ENCODE measurements at places on chromosomes 4 and X. TPM values are rescaled to one million over a fixed set of nuclear protein-coding genes. Genes with fewer than 3 reads are reported as not detected.

- DNase-seq: no peak
Measured at GRCh38 chr4:6309777-6310176, 40.1 kb downstream of the WFS1 start.

DNA sequence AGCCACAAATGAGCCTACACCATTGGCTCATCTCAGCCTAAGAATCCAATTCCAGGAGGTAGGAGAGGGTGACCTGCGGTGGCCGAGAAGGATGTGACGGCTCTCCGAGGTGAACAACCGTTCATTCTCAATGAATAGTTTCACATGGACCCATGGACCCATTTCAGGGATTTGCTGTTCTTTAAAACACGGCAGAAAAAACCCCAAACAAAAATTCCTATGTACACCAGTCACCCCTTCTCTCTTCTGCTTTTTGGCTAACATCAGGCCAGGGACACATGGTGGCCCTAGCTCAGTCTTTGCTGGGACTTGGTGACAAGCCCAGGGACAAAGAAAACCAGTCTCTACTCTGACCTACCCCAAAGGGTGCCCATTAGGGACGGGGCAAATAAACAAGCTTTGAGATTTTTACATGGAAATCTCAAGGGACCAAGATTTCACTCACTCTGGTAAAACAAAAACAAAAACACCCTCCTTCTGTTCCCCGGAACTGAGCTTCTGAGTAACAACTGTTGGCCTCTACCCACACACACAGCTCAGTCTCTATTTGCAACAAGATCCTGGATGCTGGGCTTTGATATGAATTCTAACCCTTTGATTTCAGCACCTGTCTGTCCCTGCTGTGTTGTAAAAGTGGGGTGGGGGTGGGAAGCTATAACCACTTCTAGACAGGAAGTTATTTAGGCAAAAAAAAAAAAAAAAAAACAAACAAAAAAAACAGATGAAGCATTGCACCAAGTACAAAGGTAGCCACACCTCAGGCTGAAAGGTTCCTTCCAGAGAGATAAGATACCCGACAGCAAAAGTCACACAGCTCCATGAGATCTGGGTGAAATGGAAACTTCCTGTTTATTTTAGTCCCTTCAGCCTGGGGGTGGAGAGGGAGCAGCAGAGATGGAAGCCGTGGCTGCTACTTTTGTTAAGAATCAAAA, 49.0 kb downstream of the DDX3X start:
- DNase-seq: peak; percentile 72

GRCh38 chr4:172818901-172819300, 349.7 kb upstream of the GALNT7 start:
- DNase-seq: no peak

GRCh38 chrX:53476371-53476770, 42.2 kb upstream of the HSD17B10 start:
- no peak for DNase-seq

- DNase-seq: no peak
Measured at GRCh38 chrX:38275615-38276014, 51.7 kb downstream of the RPGR start.

- DNase-seq: no peak
Measured at GRCh38 chr4:120435179-120435578, 368.5 kb upstream of the MAD2L1 start.

DNA sequence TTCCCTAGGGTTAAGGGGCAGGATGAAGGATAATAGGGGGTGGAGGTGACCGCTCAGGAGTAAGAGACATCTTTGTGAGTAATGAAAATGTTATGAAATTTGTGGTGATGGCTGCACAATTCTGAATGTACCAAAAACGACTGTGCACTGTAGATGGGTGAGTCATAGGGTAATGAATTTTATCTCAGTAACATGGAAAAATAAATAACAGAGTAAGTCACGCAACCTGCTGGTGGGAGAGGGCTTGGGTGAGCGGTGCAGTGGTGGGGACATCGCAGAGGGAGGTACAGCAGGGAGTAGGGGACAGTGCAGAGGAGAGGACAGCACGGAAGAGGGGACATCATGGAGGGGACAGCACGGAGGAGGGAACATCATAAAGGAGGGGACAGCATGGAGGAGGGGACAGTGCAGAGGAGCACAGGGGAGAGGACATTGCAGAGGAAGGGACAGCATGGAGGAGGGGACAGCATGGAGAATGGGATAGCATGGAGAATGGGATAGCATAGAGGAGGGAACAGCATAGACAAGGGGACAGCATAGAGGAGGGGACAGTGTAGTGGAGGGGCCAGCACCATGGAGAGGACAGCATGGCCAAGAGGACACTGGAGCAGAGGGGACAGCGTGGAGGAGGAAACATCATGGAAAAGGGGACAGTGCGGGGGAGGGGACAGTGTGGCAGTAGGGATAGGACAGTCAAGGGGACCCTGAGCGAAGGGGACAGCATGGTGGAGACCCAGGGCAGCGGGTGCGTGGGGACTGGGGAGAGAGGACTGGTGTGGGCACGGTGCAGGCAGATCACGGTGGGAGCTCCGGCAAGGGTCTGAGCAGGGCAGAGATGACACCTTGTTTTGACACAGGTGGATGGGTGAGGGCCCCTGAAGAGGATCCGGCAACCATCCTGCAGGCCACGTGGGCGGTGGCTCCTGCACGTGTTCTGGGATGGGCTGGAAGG, 68.5 kb upstream of the MXD4 start:
- no peak for DNase-seq

GRCh38 chr4:99633772-99634171, 23.9 kb downstream of the C4orf54 start:
- no peak for DNase-seq

DNA sequence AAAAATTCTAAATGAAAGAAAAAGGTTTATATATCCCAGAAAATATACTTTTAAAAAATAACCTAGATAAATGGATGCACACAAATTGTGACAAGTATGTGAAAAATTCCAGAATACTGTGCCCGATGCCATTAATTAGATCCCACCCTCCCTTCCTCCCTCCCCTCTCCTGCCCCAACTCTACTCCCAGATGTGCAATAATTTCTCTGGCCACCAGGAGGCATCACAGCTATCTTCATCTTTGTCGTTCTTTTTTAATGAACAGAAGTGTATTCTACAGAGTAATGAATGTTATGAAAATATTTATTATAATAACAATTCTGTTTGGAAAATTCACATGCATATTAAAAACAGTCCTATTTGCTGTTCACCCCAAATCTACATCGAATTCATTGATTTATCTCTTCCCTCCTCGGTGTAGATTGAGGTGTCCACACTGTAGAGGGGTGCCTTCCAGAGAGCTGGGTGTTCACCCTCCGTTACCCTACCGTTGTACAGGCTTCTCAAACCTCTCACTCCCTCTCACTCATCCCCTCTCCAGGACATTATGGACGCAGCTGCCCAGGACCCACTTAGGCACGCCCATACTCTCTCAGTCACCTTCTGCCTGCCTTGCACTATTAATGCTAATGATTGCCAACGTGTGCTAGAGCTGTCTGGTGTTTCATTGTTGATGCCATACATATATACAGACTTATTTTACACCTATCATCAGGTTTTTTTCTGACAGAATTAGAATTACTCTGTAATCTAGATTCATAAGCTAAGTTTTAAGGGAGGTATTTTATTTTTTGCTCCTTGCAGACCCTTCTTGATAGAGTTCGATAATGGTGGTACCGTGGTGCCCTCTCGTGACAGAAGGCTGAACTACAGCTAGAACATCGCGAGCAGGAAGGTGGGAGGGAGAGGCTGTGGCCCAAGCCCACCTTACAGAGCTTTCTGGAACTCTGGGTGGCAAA, 14.1 kb downstream of the RAB40AL start:
- no peak for DNase-seq

ABLIM2 gene
- total RNA-seq: 1.0 TPM

GRCh38 chr4:30957706-30958105, 237.5 kb downstream of the PCDH7 start:
- no peak for DNase-seq

DNA sequence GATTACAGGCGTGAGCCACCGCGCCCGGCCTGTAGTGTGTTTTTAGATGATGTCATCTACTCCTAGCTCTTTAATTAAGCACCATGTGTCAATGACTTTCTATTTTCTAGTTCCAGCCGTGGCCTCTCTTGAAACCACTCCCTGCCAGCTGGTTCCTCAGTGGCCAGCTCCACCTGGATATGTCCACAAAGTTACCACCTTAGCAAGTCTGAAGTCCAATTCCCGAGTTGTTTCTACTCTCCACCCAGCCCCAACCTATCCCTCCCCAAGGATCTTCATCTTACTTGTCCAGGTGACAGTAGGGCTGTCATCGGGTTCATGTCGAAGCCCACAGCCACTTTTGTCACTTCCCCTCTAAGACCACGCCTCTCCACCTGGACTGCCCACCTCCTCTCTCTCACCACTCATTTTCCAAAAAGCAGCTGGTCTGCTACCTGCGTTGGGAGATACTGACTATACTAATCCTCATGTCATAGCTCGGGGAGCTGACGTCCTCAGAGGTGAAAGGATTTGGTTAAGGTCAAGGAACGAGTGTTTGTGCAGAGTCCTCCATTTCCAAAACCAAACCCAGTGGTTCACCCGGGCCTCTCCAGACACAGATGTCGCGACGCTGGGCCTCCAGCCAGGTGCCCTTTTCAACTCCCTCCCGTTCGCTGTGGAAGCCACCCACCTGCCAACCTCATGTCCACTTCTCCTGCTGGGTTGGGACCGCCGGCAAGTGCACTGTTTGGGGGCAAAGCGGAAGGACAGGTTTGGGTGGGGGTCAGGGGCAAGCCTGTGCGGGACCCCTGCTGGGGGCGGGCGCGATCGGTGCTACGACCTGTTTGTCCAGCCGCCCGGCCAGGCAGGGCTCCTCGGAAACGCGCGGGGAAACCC, 704 bp downstream of the FAM3A start:
- DNase-seq: no peak

- no peak for DNase-seq
Measured at GRCh38 chrX:20432048-20432447, 165.3 kb upstream of the RPS6KA3 start.

ERAS gene
- total RNA-seq: not detected

DNA sequence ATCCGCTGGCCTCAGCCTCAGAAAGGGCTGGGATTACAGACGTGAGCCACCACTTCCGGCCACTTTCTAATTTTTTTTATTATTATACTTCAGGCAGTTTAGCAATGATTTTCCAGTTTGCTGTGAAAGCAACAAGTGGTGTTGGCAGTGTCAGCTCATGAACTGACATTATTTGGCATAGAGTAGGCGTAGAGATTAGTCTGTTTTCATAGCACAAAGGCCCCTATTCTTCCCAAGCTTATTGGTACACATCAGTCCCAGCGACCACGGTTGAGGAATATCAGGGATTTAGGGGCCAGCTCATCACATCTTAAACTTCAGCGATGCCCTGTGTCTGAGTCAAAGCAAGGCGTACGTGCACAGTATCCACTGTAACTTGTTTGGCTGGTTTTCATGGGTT, 53.0 kb upstream of the RASSF6 start:
- DNase-seq: no peak

MAB21L2 gene
- 0.80 TPM for total RNA-seq

- DNase-seq: no peak
Measured at GRCh38 chrX:44915361-44915868, 42.4 kb downstream of the KDM6A start.

DNA sequence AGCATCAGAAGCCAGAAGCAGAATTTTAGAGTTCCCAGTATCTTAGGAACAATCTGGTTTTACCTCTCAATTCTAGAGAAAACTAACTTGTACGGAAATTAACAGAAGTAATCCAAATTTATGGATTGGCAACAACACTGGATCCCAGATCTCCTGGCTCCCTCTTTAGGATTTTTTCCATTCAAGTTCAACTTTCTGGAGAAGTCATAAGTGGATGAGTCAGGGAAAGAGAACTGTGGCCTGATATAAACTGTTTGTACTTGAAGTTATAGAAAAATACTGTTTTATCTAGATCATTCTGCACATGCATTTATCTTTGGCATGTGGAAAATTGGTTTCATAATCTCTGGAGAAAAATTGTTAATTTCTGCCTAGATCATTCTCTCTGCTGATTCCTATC, 380.4 kb downstream of the PCDH7 start:
- DNase-seq: no peak

DHRSX gene
- total RNA-seq: 12.2 TPM

- no peak for DNase-seq
Measured at GRCh38 chr4:2878346-2878745, 34.7 kb downstream of the ADD1 start.

EDNRA gene
- total RNA-seq: 10.1 TPM

DNA sequence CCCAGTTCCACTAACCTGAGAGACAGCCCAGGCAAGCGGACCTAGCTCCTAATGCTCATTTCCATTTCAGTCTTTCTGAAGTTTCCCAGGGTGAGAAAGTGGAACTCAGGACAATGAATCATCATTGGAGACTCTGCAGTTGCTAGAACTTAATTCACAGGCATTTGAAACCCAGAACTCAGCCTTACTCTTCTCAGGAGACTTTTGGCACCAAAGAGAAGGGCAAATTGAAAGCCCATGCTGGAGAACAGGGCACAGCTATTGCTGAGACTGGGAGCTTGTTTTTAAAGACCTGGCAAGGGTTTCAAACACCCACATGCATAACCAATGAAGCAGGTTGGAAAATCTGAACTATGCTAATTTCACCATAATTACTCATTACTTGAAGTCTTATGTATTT, 36.0 kb downstream of the BST1 start:
- DNase-seq: no peak

DNA sequence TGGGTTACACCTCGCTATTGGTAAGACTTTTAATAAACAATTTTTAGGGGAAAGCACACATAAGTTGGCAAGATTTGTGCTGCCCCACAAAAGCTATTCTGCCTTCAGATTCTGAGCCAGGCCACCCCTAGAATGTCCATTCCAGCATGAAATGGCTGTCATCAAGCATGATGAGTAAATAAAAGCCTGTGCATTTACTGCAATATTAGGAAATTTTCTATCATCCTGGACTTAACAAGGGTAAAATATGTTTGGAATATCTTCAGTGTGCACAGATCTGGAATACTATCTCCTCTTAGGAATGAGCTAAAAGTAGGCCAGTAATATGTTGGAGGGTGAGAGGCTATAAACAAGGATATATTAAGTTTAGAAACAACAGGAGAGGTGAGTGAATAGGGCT, 510.9 kb downstream of the ANKRD50 start:
- no peak for DNase-seq

DNA sequence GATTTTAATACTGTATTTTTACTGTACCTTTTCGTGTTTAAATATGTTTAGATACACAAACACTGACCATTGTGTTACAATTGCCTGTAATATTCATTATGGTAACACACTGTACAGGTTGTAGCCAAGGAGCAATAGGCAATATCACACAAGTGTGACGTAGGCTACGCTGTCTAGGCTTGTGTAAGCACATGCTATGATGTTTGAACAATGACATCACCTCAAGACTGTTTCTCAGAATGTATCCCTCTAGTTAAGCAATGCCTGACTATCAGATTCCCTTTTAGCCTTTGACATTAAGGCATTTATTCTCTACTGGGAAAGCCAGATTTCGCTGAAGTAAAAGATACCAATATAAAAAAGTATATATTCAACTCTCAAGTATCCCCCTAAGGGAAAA, 66.2 kb downstream of the VCX3A start:
- no peak for DNase-seq

DNA sequence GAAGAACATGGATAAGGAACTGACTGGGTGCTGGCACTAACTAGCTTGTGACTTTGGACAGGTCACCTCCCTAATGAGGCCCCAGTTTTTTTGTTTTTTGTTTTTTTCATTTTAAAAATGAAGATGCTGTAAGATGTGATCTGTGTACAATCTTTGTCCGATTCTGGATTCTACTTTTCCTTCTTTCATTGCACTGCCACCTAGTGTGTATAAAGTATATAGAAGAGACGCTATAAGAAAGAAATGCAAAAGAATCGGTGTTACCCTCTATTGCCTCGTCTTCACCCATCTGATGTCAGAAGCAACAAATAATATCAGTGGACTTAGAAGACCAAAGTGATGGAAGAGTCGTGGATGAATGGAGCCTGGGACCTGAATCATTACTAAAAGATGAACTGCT, 58.6 kb upstream of the P2RY10 start:
- DNase-seq: peak; percentile 20

All from thymus (tissue), 14 donors.